ENCODE measurements at places on chromosomes 12 and 14.

- no peak for DNase-seq
Measured at GRCh38 chr14:64698903-64699302, 5.3 kb upstream of the PLEKHG3 start.

DNA sequence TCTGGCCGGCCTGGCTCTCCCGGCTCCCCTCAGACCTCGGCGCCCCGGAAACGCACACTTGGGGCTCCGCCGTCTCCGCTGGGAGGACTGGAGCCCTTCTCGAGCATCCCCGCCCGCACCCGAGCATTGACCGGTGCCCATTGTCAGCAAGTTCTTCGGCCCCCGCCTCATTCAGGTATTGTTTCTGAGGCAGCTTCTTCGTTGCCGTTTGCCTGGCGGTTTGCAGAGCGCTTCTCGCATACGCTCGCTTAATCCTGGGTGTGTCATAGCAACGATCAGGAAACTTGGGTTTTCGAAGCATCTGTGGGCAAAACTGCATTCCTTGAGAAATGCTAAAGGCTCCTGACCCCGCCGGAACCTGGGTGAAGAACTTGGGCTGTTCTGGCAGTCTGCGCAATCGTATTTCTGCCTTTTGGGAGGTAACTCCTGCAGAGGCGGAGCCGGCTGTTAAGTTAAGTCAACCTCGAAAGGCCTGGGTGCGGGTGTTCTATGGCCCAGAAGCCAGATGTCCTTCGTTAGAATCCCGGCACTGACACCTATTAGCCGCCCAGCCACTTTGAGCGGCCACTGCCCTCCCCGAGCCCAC is 518 bp downstream of the GSKIP start:
- peak; percentile 85 for DNase-seq

GRCh38 chr12:132053338-132054330 is 90.5 kb downstream of the DDX51 start:
- no peak for DNase-seq

DNA sequence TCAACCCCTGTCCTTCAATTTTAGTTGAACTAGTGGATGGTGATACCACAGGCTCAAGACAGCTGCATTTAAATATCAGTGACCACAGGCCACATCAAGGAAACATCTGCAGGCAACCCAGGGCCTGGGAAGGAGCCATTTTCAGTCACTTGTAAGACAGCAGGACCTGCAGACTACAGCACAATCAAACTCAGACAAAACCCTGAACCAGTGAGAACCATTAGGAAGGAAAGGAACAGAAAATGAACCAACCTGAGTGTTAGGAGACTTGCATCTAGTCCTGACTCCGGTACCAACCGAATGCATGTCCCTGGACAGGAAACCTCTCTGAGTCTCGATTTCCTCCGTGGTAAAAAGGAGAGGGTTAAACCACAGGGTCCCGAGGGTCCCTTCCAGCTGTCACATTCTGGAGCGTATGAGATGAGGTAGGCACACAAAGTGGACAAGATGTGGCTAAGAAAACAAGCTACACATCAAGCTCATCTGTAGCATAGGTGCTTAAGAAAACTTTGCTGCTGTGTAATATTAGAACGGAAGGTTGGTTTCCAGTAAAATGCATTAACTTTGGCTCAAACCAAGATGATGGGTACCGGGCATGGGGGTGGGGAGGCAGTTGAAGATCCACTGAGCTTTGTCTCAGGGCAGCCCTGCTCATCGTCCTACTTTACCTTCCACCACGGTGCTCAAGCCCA is 1.6 kb upstream of the CDKN1B start:
- DNase-seq = no peak

GRCh38 chr14:52790756-52791222 is 618 bp downstream of the GNPNAT1 start:
- no peak for DNase-seq

GRCh38 chr12:65106948-65107347 is 14.2 kb downstream of the WIF1 start:
- DNase-seq = no peak

DNA sequence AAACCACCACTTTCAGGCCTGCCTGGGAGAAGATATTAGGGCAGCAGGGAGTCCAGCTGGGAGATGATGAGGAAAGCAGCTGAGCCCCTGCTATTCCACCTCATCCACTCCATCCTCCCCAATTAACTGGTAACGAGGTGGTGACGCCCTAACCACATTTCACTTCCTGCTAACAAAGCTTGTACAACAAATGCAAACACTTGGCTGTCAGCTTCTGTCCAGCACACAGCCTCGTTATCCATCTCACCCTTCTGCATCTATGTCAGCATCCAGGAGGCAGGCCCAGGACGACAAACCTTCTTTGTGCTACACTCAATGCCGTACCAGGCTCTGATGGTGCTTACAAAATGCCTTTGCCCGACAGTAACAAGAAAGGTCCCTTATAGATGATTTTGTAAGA is 225.4 kb downstream of the APAF1 start:
- no peak for DNase-seq

DNA sequence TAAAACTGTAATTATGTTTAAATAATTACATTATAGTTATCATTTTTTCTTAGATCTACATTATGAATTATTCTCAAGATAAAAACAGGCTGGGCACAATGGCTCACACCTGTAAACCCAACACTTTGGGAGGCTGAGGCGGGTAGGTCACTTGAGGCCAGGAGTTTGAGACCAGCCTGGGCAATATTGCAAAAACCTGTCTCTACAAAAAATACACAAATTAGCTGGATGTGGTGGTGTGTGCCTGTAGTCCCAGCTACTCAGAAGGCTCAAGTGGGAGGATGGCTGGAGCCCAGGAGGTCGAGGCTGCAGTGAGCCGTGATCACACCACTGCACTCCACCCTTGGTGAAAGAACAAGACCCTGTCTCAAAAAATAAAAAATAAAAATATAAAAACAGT is 40.3 kb upstream of the KCNJ8 start:
- DNase-seq = no peak

DNA sequence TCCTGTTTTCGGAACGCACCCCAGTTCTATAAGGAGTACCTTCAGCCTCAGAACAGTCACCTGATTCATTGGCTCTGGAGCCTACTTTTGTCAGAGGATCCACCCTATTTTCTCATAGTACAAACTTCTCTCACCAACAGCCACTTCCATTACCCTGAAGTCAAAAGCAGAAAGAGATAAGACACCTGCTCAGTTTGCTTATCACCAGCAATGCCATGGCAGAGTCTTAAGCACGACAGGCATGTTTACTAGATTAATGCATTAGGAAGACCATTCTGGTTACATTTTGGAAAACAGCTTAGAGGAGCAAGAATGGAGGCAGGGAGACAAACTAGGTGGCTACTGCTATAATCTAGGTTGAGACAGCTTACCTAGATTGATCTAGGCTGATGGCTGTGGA is 67.7 kb downstream of the GXYLT1 start:
- no peak for DNase-seq

DNA sequence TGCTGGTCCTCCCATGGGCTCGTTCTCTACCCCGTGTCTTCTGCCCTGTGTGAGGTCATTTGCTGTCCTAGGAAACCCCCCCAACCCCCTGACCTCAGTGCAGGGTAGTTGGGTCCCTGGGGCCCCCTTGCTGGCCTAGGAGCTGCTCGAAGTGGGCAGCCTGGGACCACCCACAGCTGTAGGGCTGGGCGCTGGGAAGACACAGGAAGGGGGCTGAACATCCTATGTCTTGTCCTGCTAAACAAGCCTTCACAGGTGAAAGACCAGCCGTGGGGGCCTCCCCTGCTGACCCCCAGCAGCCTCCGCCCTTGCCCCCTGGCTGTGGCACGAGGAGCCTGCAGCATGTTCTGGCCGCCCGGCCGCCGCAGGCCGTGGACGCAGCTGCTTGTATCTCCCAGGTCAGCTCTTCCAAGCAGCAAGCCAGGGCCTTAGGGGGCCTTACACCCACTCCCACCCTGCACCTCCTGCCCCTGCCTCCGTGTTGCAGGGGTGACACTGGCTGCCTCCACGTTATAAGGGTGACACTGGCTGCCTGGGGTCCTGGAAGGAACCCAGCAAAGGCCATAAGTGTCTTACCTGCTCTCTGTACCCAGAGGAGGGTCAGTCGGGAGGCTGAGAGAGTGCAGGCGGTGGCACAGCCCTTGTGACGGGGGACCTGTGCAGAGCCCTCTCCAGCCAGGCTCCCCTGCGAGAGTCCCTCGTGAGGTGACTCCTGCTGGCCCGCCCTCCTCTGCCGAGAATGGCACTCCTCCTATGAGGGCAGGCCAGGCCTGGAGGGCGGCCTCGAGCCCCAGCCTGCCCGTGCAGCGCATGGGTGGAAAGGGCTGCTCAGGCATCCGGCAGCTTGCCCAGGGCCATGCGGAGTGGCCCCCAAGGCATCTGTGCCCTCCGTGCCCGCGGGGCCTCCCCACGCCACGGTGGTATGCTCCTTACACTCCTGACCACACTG is 11.5 kb upstream of the TEX22 start:
- no peak for DNase-seq

DNA sequence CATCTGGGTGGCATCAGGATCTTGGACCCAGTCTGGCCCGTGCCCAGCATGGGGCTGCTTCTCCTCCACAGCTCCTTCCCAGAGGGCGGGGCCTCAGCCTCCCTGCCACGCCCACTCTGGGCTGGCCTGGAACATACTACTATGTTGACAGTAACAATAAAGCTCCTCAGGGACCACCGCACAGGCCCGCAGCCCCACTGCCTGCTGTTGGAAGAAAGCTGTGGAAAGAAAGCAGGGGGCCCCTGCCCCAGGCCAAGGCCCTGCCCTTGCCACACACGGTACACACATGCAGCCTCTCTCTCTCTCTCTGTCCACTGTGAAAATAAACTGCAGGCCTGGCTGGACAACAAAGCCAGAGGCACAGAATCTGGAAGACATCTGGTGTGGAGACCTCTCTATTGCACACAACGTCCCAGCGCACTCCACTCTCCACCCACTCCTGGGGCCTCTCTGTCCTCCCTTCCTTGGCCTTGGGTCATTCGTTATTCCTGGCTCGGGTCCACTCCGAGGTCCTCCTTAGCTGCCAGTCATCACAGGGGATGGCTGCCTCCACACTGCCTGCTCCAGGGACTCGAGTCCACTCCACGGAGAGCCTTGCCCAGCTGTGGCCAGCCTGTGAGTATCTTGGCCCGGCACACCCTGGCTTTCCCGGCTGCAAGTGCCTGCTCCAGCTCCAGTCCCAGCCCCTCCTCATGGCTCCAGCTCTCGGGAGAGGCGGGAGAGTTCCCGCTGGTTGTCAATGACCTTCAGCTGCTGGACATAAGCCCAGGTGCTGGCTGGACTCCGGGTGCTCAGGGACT is 11.8 kb upstream of the ENDOU start:
- peak; percentile 66 for DNase-seq

GRCh38 chr12:114671443-114672411 is 12.2 kb downstream of the TBX3 start:
- no peak for DNase-seq

DNA sequence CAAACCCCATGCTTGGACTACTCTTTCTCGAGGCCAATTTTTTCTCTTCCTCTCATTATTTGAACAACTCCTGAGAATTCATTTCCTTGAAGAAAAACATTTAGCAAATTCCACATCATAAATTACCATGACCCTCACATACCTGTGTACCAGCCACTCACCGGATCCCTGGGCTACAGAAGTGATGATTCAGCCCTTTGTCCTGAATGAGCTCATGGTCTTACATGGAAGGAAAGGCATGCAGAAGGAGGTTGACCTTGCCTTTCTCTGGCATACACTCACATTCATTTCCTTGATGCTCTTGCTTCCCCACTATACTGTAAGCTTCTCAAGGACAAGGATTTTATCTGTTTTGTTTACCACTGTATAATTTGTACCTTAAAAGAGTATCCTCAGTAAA is 191.5 kb downstream of the SLC5A8 start:
- DNase-seq = no peak

DNA sequence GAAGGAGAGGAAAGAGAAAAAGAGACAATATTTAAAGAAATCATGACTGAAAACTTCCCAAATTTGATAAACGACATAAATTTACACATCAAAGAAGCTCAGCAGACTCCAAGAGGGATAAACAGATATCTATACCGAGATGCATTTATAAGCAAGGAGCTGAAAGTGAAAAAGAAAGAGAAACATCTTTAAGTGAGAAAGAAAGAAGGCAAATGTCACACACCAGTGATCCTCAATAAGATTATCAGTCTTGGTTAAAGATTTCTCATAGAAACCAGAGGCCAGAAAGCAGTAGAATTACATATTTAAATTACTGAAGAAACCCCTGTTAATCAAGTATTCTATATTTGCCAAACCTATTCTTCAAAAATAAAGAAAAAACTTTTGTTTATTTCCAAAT is 424.2 kb downstream of the SLC16A7 start:
- no peak for DNase-seq

DNA sequence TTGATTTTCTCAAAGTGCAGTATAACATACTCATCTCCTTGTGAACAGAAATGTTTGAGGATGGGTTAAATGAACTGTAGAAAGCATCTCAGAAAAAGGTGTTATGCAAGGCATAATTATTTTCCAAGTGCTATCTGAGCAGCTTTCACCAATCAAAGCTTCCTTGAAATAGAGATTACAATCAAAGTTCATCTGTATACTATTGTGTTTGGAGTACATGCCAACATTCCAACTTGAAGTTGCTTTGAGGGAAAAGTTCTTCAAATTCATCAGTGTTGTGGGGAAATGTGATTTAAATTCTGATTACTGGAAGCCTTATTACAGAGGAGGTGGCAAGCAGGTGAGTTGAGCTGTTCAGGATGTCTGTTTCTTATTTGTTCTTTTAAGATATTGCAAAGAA is 68.2 kb downstream of the TMTC2 start:
- DNase-seq = no peak

DNA sequence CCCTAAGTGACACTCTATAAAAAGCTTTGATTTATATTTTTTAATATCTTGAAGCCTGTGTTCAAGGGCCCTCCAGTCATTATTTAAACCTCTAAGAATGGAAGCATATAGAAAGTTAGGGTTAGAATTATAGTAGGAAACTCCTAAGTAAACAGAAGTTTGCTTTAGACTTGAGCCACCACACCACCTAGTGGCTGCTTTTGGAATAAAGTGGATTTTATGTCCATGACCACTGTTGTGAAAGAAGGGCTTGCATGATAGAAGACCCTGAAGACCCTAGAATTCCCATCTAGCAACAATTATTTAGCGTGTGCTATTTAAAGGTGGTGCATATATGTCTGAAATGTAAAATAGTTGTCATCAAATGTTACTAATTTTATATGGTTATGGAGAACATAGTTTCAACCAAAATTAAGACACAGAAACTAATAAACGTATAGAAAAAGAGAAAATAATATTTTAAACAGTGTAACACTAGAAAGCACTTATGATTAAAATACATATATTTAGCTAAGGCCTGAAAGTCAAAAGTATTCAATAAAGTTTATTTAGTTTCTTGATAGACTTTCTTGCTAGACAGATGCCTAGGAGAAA is 21.3 kb downstream of the LRRIQ1 start:
- peak; percentile 17 for DNase-seq

- DNase-seq = no peak
Measured at GRCh38 chr12:66599816-66600215, 79.1 kb downstream of the GRIP1 start.
